H54 (cell line): ENCODE measurements at places on chromosomes 1 and 21.

GRCh38 chr1:111615870-111616715 lies 3.5 kb upstream of the RAP1A start:
- DNase-seq = no peak

DNA sequence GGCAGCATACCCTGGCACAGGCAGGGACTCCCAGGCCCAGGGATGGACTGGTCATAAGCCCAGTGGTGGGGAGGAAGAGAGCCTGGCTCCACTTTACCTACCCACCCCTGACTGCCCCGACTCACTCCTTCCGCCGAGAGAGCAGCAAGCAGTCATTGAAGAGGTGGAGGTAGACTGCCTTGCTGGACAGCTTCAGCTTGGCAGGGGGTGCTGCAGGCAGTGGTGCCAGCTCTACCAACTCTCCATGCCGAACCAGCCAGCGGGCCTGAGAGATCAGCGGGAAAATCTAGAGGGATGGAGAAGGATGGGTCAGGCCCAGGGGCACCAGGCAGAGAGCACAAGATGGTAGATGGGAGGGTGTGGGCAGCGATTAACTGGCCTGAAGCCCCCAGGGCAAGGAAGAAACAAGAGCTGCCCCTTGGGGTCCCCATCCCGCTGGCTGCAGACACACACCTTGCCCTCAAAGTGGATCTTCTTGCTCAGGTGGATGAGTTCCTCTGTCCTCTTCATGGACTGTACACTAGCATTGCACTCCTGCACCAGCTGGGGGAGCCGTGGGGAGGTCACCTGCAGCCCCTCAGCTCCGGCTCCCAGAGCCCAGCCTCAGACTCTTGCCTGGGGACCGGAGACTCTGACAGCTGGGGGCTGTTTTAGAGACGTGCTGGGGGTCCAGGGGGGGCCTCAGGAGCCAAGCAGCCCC lies 7.7 kb downstream of the ARHGEF19 start:
- no peak for DNase-seq

DNA sequence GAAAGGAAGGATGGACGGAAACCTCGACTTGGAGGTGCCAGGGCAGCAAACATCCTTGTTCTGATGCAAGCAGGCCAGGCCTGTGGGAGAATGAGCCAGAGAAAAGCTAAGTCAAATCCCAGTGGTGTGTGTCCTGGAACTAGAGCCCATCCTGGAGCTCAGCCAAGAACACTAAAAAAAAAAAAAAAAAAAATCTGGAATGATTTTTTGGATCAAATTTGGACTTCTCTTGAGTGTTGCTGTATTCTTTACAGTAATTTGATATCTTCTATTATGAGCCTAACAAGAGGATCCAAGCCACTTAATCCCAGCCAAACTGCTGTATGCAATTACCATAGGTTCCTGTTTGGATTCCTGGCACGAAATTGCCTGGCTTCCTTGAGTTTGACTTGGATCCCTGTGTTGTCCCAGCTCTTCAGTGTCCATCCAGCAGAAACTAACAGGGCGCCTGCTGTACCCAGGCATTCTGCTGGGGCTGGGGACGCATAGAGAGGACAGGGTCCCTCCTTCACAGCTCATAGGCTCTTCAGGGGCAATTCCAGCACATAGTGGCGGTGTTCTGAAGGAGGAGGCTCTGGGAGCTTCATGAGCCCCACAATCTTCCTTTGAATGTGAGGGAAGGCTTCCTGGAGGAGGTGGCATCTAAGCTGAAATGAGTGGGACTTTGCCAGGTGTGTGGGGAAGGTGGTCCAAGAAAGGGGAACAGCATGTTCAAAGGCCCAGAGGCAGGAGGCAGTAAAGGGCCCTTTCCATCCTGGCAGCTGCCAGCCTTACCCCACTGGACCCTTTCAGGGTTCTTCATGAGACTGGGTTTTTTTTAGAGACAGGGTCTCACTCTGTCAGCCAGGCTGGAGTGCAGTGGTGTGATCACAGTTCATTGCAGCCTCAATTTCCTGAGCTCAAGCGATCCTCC lies 24.7 kb downstream of the EPHX1 start:
- no peak for DNase-seq

DNA sequence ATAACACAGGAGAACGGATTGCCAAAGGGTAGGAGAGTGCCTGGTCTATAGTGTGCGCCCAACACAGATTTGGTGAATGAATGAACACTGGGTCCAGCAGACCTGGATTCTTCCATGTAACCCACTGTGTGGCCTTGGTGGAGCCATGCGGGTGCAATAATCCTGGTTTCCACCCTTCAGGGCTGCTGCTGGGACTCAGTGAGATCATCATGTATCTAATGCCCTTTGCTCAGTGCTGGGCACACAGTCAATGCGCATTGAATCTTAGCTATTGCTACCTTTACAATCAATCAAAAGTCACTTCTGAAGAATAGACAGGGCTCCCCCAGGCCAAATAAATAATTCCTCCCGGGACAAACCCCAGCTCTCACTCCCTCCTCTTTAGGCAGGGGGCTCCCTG lies 5.8 kb upstream of the EPHA2 start:
- DNase-seq = no peak

GRCh38 chr21:35606578-35606977 lies 453.7 kb downstream of the SETD4 start:
- no peak for DNase-seq

- DNase-seq = no peak
Measured at GRCh38 chr1:21673277-21673780, 4.2 kb upstream of the RAP1GAP start.

- DNase-seq = no peak
Measured at GRCh38 chr1:172277989-172278388, 142.5 kb upstream of the C1orf105 start.

- no peak for DNase-seq
Measured at GRCh38 chr1:163240705-163241104, 38.0 kb upstream of the RGS5 start.

DNA sequence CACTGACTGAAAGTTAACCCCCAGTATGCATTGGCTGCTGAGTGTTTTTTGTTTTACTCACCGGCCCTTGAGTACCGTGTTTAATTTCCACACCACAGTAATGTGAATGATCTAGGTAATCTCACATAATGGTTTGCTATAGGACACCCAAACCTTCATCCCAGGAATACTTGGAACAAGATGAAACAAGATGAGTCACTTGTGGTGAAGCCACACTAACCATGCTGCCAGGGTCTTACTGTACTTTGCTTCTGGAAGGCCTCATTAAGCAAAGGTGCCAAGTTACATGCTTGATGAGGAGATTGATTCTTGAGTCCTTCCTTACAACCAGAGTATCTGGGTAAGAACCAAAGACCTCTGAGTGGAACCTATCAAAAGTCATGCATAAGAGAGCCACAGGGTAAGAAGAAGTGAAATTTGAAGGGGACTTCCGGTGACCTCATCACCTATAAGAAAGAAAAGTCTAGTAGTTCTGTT lies 163.3 kb downstream of the NRIP1 start:
- DNase-seq = no peak

DNA sequence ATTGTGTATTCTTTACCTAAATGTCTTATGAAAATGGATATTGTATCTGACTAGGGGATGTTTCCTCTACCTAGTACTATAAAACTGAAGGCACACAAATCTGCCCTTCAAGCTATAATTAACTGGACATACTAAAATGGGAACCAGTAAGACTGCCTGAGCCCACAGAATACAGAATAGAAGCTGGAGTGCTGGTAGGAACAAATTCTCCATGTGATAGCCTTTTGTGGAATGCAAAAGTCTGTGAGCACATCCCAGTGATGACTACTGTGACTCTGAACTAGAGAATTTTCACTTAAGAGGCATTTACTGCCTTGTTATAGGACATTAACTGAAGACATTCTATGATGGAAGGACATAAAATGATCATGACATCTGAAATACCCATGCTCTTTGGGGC lies 30.3 kb downstream of the KIFAP3 start:
- DNase-seq = no peak

DNA sequence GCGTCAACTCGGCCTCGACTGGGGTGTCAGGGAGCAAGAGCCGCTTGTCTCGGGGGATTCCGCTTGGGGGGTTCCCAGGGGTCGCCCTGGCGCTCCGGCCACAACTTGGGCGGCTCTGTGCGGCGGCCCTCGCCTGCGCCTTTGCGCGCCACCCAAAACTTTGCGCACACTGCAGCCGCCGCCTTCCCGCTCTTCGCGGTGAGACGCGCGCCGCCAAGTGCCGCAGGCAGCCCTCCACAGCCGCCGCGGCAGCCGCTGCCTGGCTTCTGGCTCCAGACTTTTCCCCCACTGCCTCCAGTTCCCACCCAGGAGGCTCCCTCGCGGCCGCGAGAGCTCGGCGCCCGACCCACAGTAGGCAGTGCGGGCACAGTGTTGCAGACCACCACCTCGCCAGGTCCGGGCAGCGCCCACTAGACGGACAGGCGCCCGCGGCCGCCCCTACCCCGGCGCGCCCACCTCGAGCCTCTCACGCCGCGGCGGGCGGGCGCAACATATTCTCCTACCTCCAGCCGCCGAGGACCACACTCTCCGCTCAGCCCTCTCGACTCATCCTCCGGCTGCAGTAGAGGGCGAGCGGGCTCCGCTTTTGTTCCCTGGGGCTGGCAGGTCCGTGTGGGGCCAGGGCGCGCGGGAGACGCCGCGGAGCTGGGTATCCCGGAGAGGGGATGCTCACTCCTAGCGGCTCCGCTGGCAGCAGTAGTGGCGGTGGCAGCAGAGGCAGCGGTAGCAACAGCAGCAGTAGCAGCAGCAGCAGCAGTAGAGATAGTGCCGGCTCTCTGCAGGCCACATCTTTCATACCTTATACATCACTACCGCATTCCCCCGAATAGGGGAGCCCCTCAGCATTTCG lies 296.6 kb downstream of the OMA1 start:
- DNase-seq = no peak

- no peak for DNase-seq
Measured at GRCh38 chr1:99270646-99271045, 6.4 kb downstream of the PLPPR4 start.

GRCh38 chr1:213391445-213391844 lies 340.4 kb downstream of the RPS6KC1 start:
- no peak for DNase-seq

DNA sequence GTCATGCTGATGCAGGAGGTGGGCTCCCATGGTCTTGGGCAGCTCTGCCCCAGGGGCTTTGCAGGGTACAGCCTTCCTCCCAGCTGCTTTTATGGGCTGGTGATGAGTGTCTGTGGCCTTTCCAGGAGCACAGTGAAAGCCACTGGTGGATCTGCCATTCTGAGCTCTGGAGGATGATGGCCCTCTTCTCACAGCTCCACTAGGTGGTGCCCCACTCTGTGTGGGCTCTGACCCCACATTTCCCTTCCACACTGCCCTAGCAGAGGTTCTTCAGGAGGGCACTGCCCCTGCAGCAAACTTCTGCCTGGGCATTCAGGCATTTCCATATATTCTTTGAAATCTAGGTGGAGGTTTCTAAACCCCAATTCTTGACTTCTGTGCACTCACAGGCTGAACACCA lies 1188.6 kb downstream of the MRPL39 start:
- no peak for DNase-seq
